ENCODE measurements at places on chromosomes 1 and 21.

- no peak for DNase-seq
Measured at GRCh38 chr1:234721476-234722269, 111.7 kb upstream of the IRF2BP2 start.

DNA sequence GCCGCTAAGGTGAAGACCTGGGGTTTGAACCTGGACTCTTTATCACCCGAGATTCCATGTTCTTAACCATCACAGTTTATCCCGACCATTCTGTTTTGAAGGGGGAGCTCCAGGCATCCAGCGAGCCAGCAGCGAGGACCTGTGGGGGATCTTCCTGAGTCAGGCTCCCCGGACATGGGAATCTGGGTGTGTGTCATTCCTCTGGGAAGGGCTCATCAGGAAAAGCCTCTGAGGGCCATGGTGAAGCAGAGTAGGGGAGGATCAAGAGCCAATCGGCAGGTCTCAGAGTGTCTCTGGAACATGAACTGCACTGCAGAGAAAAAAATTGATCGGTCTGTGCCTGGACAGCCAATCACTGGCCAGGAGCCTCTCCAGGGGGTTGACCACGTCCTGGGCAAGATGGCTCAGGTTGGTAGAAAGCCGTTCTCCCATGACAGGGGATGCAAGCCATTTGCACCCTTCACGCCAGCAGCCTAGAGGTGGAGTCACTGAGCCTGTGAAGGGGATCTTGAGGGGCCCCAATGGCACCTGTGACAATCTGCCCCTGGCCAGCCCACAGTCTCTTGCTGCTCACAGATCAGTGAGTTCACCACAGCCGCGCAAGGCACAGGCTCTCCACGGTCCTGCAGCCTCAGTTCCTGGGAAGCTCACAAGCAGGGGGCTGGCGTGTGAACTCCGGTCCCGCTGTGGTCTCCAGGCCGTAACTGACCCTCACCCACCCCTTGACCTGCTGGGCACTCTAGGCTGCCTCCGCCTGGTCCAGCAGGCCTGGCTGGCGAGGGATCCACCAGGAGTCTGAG is 20.4 kb upstream of the ACTRT2 start:
- DNase-seq = no peak

DNA sequence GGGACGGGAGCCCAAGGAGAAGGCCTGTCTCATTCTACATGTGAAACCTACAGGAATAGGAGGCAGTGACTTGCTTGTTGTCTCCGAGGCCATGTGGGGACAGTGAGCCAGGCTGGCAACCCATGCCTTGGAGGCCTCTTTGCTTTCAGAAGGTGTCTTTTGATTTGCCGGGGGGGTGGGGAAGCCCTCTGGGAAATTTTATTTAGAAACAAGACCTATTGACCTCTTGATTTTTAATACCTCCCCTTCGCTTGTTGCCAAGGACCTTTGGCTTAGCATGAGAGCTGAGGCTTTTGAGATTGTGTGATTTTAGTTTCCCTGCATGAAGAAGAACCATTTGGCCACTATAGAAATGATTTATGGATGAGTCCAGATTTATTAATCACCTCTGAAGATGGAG is 4.1 kb downstream of the ARMH1 start:
- DNase-seq = no peak

- DNase-seq = peak; percentile 77
Measured at GRCh38 chr1:1137256-1138045, 21.6 kb upstream of the C1orf159 start.

DNA sequence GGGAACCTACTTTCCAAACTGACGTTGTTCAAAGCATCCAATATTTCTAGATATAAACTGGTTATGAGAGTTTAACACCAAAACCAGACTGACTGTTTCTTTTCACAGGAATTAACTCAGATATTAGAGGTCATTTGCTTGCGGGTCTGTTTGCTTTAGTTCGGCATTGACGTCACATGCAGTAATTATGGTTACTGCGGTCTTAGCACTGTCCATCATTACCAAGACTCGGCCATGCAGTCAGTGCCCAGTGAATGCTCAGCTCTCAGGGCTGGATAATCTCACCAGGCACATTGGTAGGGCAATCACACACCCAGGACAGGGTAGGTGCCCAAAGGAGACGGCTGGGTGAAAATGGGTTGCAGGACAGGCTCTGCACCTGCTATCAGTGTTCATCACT is 9.9 kb upstream of the F3 start:
- no peak for DNase-seq

DNA sequence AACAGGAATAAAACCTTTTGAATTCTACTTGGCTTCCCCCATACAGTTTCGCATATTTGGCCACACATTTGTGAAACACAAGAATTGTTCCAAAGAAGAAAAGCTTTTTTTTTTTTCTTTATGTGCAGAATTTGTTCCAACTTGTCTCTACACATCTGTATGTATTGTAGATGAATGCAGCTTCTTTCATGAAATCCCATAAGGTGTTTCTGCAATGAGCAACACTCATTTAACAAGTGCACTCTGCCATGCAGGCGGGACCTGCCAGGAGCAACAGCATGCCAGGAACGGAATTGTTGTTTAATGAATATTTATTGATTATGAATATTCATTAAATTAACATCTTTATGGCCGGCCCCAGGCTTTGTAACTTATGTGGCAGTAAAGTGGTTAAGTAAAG is 1075.0 kb downstream of the TTLL7 start:
- DNase-seq = no peak

DNA sequence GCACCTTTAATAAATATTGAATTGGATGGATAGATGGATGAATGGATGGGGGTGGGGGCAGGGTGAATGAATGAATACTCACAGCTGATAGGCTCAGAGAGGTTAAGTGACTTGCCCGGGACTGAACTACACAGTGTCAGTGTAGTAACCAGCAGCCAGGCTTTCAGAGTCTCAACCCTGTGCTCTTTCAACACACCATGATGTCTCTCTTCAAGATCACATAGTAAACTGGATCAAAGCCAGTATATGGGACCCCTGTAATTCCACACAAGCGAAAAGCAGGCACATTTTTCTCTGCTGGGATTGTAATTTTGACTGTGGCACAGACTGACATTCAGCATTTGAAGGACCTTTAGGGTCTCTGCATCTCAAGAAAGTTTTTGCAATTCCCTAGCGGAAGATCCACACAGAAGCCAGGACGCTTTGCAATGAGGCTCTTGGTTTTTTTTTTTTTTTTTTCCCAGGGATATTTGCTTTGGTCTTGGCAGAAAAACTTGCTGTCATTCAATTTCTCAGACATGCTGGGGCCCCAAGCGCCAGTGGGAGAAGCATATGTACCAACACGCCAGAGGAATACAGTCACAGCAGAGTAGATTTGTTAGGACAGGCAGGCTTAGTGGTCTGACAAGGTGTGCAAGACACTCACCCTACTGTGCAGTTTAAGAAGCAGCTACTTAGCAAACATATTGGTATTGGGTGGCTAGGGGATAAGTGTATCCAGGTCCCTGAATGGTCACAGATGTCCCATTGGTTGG is 213.1 kb upstream of the CAMK1G start:
- no peak for DNase-seq

All from activated T-helper 1 cell treated with anti-CD3 and anti-CD28 coated beads, Interleukin-12 subunit alpha, Interleukin-12 subunit beta, Interleukin-2, Interleukin-4 antibody, amounts not matched to agents 30 ng/mL and 10 ng/mL and 1 ng/mL, durations not matched to agents 14 hours and 24 hours and 36 hours (primary cell).